SW 1271 (cell line): ENCODE measurements at places on chromosomes 2 and 18.

- no peak for DNase-seq
Observed at GRCh38 chr2:170502361-170503130, 212.6 kb upstream of the SP5 start.

GRCh38 chr18:21897811-21898210 is 157.2 kb downstream of the MIB1 start:
- DNase-seq: no peak

DNA sequence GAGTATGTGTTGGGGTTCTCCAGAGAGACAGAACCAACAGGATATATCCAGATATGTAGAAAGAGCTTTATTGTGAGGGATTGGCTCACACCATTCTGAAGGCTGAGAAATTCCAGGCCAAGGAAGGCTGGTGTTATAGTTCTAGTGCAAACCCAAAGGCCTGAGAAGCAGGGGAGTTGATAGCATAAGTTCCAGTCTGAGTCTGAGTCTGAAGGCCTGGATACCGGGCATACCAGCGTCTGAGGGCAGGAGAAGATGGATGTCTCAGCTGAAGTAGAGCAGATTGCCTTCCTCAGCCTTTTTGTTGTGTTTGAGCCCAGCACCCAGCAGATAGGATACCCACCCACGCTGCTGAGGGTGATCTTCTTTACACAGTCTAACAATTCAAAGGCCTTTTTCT is 211.7 kb upstream of the RASGRP3 start:
- DNase-seq: no peak

DNA sequence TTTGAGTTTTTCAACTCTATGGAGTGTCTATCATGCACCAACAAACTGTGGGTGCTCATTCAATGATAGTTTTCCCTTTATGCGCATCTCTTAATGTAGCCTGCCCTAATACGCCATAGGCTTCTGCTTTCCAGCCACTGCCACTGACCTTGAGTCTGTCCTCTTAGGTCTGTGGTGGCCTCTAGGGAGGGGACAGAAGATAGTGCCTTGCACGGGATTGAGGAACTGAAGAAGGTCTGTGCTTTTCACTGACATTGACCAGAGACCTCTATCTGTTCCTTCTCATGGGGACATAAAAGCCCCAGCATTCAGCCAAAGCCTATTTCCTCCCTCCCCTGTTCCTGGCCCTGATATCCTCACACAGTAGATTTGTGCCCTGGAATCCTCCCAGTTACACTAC is 2.3 kb downstream of the GCKR start:
- DNase-seq: no peak

- no peak for DNase-seq
Observed at GRCh38 chr2:60046529-60046928, 506.9 kb downstream of the BCL11A start.

DNA sequence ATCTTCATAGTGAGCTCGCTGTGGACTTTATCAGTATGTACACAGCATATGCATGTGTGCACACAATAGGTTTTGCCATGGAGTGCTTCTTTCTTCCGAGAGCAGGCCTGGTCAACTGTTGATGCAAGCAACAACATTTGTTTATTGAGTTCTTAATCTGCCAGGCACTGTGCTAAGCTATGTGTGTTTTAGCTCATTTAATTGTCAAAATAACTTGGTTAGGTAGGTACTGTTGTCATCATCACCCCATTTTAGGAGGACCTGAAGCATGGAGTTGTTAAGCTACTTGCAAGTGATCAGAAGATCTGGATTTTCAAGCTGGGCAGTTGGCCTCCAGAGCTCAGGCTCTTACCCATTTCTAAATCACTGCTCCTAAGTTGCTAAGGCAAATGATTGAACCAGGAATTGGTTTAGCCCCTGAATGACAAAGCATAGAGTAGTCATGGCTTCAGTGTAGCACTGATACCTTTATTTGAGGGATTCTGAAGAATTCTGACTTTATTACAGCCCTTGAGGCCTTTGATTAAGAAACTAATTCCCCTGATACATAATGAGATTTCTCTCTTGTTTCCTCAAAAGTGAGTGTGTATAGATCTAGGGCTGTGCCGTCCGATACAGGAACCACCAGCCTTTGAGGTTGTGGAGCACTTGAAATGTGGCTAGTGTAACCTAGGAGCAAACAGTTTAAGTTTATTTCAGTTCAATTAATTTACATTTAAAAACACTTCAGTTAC is 132.9 kb downstream of the FMNL2 start:
- no peak for DNase-seq

DNA sequence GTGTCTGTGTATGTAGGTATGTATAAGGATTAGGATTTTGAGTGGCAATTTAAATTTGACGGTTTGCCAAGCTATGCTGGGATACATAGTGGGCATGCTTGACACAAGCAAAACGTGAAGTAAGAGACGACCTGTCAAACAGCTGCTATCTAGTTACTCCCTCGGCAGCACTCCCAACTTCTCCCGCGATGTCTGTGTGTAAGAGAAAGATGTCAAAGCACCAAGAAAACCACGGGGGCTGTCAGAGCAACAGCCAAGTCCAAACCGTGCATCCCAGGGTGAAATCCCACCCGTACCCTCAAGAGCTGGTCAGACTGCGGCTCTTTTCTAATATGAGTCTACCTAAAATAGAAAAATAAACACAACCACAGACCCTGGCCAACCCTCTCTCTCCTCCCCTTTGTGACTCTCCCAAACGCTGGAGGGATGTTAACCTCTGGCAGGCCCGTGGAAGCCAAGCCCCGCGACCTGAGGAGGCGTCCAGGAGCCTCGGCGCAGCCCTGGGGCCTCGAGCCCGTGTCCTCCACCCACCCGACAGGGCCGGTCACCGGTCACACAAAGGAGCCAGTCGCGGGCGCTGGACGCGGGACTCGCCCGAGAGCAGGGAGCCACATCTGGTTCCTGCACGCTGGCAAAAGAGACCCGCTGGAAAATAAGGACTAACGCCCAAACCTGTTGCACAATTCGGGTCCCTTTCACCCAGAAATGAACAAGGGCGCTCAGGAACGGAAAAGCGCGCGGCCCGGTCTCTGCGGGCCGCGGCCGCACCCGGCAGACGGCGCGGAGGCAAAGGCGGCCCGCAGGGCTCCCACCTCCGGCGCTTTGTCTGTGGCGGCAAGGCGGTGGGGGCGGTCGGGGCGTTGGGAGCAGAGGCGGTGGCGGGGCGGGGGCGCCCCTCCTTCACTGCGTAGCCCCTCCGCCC is 925 bp downstream of the SESTD1 start:
- DNase-seq: peak; percentile 21

- no peak for DNase-seq
Observed at GRCh38 chr2:120720746-120721375, 14.8 kb upstream of the GLI2 start.

- DNase-seq: no peak
Observed at GRCh38 chr18:37429791-37430190, 135.8 kb downstream of the CELF4 start.
